NCI-H187 (cell line): ENCODE measurements at places on chromosomes 1 and 21.

- no peak for DNase-seq
Observed at GRCh38 chr1:44947774-44948311, 38.6 kb downstream of the EIF2B3 start.

DNA sequence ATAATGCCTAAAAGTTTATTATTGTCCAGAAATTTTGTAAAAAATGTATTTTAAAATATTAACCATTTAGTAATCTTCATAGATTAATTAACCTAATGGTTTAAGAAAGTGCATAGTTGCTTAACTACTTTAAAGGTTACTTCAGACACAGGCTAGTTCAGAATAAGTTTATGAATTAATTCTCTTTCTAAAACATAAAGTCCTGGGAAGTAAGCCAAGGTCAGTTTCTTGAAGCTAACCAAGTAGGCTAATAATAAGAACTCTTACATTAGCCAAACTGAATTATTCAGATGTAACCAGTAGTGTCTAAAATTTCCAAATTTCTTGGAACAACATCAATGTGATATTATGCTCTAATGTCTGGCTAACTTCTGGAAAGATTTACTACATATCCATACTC lies 790.4 kb downstream of the NCAM2 start:
- DNase-seq = no peak

- no peak for DNase-seq
Observed at GRCh38 chr1:165542015-165542631, 1.7 kb upstream of the LRRC52 start.

- DNase-seq = no peak
Observed at GRCh38 chr21:29403301-29403700, 104.6 kb downstream of the BACH1 start.
